NCI-H1092 (cell line): ENCODE measurements at places on chromosomes 16 and 17.
A peak's percentile ranks its signal among the peaks of the same experiment; 100 is the strongest.

DNA sequence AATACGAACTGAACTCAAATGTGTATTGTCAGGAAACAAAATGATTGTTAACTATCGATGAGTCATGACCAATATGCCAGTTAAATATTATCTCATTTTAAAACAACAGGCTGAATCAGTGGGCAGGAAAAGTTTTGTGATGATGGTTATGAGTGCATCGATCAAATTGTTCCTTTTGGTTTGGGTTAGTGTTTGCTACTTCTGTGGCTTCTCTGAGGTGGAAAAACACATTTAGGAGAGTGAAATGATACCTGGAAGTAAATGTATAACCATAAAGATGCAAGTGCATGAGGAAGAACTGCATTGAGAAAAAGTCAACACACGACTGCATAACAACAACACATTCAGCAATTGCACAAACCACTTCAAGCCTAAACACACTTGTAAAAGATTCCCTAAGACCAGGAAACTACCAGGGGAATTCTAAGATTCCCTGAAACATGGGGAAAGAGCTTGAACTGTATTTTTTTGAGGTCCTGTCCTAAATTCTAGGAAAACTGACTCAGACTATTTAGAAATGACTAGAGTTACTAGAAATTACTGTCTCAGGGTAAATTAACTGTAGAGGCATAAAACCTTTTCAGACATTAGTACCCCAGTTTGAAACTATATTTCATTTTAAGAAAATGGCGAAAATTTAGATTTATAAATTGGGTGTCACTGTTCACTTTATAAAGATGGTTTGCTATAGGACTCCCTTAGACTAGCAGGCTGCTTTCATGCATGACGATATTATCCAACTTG lies 44.8 kb downstream of the CDYL2 start:
- DNase-seq: no peak

GRCh38 chr17:81207610-81208581 lies 14.9 kb downstream of the CEP131 start:
- DNase-seq: peak; percentile 30

GRCh38 chr17:68310152-68310551 lies 18.9 kb downstream of the ARSG start:
- no peak for DNase-seq

- DNase-seq: no peak
Observed at GRCh38 chr17:45809499-45809898, 25.4 kb downstream of the CRHR1 start.

- DNase-seq: no peak
Observed at GRCh38 chr17:37389160-37389559, 13.4 kb downstream of the C17orf78 start.

- DNase-seq: no peak
Observed at GRCh38 chr17:260031-260791, 78.8 kb upstream of the DOC2B start.

GRCh38 chr17:81573794-81574642 lies 21.9 kb upstream of the FAAP100 start:
- no peak for DNase-seq

DNA sequence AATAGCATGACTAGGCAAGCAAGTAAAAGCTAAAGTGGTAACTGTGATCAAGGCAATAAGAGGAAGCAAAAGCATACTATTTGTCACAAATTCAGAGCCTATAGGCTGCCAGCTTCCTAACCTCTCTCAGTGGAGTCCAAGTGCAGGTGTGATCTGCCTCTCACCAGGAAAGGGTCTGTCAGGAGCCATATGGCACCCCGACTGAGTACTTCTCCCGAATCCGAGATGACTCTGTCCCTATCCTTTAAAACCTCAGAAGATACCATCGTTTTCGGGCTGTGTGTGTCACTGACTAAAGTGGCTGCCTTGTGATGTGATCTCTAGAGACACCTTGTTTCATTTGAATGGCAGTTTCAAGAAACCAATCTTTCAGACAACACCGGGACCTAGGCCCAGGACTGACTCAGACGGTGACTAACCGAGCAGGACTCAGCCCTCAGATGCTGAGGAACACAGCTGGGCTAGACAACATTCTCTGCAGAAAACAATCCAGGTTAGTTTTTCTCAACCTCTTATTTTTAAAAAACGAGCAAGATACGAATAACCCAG lies 63.6 kb downstream of the SMG6 start:
- no peak for DNase-seq

- peak; percentile 53 for DNase-seq
Observed at GRCh38 chr16:50627419-50627818, 53.7 kb downstream of the SNX20 start.

- no peak for DNase-seq
Observed at GRCh38 chr16:50530277-50531236, 17.6 kb upstream of the NKD1 start.
